GM23248 (cell line): ENCODE measurements at places on chromosomes 4 and X. TPM values are rescaled to one million over a fixed set of nuclear protein-coding genes. Genes with fewer than 3 reads are reported as not detected.

DNA sequence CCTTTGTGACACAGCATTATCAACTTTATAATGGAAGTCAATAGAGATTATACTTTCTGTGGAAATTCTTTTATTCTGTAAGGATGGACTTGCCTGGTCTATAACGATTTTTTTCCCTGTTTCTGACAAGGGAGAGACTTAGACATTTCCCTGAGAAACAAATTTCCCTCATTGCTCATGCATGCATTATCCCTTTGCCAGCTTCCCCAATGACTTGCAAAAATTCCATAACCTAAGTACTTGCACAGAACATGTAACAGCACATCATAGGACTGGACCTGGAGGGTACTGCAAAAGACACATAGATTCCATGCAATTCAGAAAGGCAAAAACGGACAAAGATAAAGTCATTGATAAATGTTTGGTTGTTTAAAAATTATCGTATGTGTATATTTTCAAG, 166.7 kb downstream of the FHIP1A start:
- DNase-seq = peak; percentile 6

DNA sequence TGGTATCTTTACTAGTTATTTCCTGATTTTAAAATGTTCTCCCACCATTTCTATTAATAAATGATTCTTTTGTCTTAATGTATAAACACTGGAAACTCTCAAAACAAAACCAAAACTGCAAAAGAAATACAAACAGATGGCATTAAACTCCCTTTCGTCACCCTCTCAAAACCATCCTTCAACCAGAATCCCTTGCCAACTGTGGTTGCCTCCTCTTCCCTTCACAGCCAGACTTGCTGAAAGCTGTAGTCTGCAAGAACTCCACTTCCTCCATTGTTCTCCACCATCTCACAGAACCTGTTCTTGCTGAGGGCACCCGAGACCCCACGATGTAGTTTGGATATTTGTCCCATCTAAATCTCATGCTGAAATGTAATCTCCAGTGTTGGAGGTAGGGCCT, 96.5 kb downstream of the WWC2 start:
- DNase-seq = no peak

DNA sequence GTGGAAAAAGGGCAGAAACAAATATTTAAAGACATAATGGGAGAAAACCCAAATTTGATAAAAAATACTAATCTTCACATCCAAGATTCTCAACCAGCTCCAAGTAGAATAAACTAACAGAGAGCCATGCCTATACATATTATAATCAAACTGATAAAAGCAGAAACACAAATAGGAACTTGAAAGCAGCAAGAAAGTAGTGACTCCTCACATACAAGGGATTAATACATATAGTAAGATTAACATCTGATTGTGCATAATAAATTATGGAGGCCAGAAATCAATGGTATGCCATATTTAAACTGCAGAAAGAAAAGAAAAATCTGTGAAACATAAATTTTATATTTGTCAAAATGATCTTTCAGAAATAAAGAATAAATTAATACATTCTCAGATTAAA, 454.3 kb upstream of the PCDH10 start:
- no peak for DNase-seq

The TAPT1 gene
- total RNA-seq = 13.2 and 16.8 TPM in 2 replicates

DNA sequence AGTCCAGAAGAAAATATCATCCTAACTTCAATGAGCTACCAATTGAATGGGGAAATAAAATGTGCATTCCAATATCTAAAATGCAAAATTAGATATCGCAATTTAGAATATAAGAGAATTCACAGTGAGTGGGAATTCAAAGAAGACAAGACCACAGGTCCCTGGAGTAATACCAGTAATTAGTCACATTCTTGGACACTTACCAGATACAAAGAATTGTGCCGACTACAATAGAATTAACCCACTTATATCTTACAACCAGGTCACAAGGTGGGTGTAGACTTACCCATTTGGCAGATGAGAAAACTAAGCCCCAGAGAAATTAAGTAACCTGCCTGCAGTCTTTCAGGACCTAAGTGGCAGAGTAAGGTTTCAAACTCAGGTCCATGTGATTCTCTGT, 84.3 kb upstream of the C1QTNF7 start:
- no peak for DNase-seq

DNA sequence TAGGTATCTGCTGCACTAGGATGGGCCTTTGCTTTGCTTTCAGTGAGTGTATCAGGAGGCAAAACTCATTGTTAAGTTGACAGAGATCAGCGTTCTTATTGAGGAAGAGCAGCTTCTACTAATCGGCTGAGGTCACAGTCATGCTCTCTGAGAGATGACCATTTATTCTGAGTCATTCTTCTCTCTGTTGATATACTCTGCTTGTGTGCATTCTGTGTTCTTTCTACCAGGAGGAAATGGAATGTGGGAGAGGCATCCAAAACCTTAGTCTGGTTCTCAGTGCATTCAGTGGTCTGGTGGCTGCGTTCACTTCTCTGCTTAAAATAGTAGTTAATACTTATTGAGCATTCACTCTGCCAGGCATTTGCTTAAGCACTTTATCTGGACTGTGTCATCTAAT, 66.2 kb downstream of the RRAGB start:
- DNase-seq = no peak

DNA sequence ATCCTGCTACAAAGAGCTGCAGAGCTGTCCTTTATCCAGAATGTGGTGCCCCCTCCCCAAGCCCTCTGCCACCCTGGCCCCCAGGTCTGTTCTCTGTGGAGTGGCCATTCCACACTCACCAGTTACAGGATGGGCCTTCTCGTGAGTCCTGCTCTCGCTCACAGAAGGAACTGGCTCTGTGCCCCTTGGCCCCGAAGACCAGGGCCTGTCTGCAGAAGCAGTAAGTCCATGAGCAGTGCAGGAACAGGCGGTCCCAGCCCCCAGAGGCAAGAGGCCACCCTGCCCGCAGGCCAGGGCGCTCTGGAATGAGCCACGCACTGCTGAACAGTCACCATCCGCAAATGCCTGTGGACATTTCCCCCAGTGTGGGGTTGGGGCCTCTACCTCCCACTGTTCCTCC, 92.2 kb downstream of the DCTD start:
- no peak for DNase-seq
